Germinal center (tissue), 1 donor: ENCODE measurements at places on chromosomes 5 and 9.

DNA sequence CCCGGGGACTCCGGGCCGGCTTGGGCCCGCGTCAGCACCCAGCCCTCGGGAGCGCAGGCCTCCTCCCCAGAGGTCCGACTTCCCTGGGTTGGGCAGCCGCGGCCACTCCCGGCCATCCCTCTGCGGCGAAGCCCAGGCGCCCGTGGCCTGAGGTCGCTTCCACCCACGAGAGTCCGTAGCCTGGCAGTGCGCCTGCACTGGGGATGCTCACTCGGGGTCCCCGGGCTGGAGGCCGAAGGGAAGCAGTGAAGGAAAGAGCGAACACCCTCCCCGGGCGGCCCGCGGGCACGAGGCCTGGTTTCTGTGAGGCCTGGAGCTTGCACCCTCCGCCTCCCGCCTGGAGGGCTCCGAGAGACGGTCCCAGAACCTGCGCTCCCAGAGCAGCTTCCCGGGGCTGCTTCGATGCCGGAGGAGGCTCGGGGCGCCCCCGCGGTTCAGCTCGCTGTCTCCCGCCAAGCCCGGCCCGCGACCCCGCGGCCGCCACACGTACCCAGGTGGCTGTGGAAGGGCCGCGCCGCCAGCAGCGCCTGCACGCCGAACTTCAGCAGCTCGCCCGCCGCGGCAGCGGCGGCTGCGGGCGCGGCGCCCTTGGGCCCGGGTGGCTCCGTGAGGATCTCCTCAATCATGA is 607 bp downstream of the BARX1 start:
- DNase-seq: no peak

DNA sequence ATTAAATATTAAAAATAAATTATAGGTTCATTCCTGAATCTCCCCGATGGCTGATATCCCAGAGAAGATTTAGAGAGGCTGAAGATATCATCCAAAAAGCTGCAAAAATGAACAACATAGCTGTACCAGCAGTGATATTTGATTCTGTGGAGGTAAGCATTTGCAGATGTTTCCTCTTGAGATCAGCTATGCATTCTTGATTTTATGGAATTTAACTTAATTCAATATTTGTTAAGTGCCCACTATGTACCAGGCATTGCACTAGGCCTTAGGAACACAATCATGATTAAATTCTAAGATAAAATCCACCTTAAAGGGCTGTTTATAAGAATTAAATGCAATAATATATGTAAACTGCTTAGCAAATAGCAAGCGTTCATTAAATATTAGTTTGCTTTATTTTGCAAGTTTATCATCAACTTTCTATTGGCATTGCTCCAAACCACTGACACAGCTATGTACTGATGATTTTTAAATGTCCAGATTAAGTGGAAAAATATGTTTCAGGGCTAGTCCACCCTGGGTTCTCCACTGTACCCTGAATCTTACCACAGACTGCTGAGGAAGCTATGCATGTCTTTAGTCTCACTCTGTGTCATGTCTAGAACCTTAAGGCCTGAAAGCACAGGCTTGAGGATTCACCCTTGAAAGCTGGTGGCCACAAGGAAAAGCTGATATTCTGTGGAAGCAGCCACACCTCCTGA is 33.2 kb downstream of the SLC22A4 start:
- DNase-seq: no peak

- DNase-seq: no peak
Measured at GRCh38 chr9:137412431-137412830, 10.5 kb downstream of the EXD3 start.

GRCh38 chr5:145118127-145118526 is 717.0 kb downstream of the PRELID2 start:
- no peak for DNase-seq

DNA sequence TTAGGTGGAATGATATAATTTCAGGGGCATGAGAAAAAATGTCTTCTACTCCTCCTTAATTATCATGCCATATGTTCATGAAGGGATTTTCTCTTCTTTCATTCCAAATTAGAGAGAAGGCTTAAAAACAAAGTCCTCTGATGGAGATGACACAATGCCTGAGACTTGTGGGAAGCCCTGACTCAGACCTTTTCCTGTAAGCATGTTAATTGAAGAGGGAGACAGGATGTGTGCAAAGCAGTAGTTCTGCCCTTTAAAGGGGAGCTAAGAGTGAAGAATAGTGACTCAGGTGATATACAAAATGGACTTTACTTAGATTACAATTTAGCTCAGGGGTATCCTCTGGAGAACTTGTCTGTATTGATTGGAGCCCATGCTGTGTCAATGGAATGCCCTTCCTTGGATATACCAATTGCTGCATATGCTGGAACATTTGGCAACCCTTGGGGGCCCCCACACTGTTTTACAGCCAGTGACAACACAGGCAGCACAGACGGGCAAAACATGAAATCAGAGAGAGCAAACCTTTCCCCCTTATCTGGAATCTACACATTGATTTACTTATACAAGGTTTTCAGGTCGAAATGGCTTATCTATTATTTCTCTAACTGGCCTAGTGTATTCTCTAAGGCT is 81.3 kb downstream of the IZUMO3 start:
- no peak for DNase-seq

GRCh38 chr5:171839112-171839511 is 53.5 kb downstream of the SMIM23 start:
- no peak for DNase-seq
